Stimulated activated CD4-positive, alpha-beta T cell treated with anti-CD3 and anti-CD28 coated beads, Interleukin-12 subunit alpha, Interleukin-12 subunit beta, amount 100 ng/mL, for 24 hours (primary cell): ENCODE measurements at places on chromosomes 16 and 17.

- DNase-seq, result no peak
Observed at GRCh38 chr16:58451265-58451689, 48.7 kb upstream of the NDRG4 start.

- DNase-seq, result no peak
Observed at GRCh38 chr17:82976982-82977488, 102.4 kb upstream of the METRNL start.

GRCh38 chr16:19840524-19841110 lies 44.0 kb downstream of the GPRC5B start:
- DNase-seq, result no peak

DNA sequence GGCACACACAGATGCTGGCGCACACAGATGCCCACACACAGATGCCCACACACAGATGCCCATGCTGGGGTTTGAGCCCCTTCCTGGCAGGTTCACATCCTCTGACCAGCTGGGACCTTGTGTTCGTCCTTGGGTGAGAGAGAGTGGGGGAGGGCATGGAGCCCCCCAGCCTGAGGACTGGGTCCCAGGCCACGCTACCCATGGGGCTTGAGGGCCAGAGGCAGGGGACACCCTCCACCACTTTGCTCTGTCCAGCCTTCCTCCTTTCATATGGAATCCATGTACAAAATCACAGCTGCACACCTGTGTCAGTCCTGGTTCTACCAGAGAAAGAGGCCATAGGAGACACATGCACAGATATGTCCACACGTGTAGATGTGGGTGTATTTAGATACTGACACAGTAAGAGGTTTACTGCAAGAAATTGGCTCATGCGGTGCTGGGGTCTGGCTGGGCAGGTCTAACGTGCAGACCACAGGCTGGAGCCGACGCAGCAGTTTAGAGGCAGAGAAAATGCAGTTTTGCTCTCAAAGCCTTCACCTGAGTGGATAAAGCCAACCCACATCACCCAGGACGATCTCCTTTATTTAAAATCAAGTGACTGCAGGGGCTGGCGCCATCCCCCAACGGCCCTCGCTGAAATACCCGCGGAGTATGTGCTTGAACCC lies 10.8 kb downstream of the SLC22A31 start:
- no peak for DNase-seq

GRCh38 chr17:82247182-82247823 lies 18.5 kb downstream of the SLC16A3 start:
- no peak for DNase-seq

- DNase-seq, result no peak
Observed at GRCh38 chr17:77212833-77213777, 72.3 kb downstream of the SEC14L1 start.
